ENCODE measurements at places on chromosomes 3 and 15.

GRCh38 chr3:180421221-180421620 is 180.7 kb upstream of the TTC14 start:
- DNase-seq: no peak

GRCh38 chr3:169240786-169241486 is 422.6 kb downstream of the MECOM start:
- DNase-seq: no peak

GRCh38 chr3:89114841-89115223 is 7.4 kb downstream of the EPHA3 start:
- no peak for DNase-seq

DNA sequence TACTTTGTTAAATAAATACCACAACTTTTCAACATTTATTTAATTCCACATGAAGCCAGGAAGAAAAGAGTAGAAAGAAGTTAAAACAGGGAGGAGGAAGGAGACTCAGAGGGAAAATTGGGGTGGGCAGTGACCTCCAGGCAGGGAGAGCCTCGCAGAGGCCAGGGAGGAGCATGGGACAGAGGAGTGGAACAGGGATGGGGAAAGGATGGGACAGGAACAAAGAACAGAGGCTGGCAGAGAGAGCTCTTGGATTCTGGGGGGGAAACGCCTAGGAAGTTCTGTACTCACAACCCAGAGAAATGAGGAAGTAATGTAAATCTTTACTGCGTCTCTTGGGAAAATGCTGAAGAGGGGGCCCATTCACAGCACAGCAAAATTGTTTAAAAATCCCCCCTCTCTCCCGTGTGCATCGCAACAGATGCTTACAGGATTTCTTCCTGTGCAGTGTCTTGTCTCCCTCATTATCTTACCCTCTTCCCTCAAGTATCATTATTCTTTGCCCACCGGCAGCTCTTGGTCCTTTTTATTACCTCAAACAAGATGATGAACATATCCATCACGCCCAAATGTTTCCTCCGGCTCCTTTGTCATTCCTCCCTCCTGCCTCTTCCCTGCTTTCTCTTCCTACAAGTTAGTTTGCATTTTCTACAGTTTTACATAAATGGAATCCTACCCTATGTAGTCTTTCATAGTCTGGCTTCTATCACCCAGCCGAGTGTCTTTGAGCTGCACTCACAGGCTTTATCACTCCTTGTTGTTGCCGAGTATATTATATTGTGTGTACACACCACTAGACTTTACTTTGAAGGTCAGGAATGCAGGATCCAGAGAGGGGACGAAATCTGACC is 65.5 kb downstream of the ARHGAP31 start:
- no peak for DNase-seq

DNA sequence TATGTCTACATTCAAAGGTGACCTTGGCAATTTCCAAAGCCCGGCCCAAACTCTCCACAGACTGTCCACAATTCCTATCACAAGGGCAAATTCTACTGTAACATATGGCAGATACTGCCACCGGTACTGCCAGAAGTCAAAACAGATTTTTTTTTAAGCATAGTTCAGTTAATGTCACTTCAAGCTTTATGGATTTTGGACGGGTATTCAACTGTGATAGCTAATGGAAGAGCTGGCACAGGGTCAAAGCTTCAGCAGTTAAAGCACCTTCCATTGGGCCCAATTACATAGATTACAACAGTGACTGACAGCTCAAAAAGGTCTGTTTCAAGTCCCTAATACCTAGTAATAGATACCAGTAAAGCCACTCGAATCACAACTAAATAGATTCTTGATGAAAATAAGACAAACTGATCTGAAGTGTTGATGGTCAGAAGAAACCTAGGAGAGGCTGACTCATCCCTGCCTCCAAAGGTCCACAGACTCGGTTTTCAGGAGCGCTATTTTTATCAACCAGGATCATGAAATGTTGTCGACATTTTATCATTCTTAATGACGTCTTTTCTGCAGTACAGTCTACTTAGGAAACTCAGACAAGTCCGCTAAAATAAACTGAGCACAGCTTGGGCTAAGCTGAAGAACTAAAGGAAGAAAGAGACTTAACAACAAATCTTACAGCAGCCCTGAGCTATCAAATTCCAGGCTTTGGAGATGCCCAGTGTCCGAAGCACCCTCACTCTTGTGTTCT is 38.7 kb downstream of the ANXA2 start:
- DNase-seq: no peak

DNA sequence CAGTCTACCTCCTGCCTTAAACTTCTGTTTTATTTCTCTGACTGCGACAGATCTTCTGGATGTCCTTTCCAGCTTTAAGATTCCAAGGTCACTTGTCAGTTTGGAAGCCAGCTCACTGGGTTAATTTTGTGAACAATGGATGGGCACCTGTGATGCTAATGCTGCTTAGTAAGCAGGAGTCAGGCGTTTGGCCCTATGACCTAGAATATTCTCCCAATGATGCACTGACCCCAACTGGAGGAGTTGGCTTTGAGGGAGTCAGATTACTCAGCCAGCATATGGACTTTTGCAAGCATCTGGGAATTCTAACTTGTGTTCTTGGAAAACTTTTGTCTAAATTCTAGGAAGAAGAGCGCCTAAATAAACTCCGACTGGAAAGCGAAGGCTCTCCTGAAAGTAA is 28.1 kb downstream of the HACD3 start:
- no peak for DNase-seq

GRCh38 chr3:195908694-195909581 is 587 bp upstream of the TNK2 start:
- peak; percentile 39 for DNase-seq

DNA sequence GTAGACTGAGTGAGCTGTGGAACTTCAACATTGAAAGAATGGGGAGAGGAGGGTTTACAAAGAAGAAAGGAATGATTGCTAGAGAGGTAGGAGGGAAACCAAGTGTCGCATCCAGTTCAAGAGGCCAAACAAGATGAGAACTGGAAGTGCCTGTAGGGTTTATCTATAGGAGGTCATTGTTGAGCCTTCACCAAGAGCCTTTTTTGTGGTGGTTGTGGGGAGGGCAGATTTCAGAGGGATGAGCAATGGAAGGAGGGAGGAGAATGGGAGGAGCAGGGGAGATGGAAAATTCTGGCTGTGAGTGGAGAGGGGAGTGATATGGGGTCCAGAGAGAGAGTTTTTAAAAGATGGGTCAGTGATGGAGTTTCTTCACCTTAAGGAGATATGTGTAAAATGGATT is 8.5 kb downstream of the PDIA5 start:
- DNase-seq: no peak

DNA sequence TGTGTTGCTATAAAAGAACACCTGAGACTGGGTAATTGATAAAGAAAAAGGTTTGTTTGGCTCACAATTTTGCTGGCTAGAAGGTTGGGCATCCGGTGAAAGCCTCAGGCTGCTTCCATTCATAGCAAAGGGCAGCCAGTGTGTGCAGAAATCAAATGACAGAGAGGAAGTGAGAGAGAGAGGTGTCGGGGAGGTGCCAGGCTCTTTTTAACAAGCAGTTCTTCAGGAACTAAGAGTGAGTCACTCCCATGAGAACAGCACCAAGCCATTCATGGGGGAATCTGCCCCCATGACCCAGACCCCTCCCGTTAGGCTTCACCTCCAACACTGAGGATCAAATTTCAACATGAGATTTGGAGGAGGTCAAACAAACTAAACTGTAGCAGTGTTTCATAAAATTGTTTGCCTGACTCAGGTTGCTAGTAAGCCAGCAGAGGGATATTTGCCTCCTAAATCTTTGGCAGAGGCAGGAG is 4.5 kb upstream of the PARP15 start:
- DNase-seq: peak; percentile 29

DNA sequence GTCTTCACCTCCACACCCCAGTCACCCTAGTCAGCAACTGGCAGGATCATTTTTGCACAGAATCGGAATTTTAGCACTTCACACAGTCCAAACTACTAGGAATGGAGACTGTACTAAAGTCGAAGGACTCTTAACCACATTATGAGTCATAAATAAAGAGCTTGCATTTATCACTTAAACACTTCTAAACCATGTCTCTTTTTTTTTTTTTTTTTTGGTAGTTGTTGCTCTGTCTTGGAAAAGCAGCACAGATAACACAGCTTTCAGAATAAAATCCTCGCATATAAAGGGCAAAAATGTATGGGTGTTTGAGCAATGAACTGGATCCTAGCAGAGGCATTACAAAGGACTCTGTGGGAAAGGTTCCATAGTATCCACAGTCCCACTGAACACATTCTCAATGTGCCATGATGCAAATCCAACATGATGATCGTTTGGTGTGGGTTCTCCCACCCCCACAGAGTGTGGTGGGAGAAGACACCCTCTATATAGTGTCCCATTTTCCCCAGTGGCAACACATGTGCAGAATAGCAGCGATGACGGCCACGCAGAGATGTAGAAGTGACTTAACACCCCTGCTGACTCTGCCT is 47.1 kb downstream of the FOXP1 start:
- no peak for DNase-seq

DNA sequence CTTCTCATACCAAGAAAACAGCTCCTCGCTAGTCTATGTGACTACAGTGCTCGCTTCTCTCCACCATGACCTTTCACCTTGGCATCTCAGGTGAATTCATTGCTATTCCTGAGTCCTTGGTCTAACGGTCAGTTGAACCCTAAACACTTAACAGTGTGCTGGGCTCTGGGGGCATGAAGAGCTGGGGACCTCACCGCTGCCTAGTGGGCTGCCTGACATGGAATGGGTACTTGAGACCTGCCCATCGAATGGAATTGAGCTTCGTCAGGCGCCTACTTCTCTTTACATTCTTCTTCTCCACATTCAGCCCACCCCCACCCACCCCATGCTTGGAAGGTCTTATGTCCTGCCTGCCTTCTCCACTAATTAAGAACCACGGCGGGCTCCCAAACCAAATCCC is 22.1 kb downstream of the BOC start:
- DNase-seq: no peak

GRCh38 chr15:60660290-60661051 is 181.5 kb upstream of the ICE2 start:
- DNase-seq: no peak

DNA sequence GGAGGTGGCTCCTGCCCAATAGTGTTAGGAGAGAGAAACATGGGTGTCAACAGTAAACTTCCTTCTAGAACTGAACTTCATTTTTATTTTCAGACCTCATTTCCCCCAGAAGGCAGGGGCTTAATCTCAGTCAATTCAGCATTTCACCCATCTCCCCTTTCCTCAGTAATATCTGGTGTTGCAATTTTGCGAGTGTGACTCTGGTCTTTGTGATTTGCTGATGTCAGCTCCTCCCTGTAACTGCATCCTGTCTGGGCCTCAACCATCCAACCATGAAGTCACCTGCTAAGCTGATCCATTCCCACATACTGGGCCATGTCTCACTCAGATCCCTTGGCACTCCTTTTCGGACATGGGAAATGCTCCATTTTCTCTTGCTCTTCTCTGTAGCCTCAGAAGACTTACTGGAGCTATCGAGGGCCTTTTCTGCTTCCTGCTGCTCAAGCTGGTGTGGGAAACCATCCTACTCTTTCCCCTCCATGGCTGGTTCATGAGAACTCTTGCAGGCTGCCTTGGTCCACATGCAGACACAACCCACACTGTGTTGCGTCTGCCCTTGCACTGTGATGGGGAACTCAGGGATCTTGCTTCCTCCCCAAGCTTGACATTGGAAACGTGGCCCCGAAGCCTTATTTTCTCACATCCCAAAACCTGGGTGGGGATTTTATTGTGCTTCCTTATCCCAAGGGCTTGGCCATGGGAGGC is 24.6 kb downstream of the CCR4 start:
- no peak for DNase-seq

DNA sequence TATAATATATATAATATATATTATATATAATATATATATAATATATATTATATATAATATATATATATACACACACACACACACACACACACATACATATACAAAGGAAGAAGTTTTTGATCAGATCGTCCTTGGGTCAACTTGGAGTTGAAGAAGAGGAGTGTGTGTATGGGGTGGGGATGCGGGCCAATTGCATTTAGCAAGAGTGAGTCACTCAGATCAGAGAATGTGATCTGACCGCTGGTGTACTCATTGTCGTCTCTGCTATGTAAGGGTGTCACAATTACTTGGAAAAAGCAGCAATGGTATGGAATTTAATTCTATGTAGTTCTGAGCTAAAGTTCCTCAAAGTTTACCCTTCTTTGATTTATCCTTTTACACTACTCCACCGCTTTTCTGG is 4.6 kb upstream of the VGLL3 start:
- DNase-seq: no peak

- DNase-seq: no peak
Measured at GRCh38 chr3:108060331-108060730, 30.5 kb downstream of the CD47 start.

GRCh38 chr3:42731476-42732195 is 29.0 kb upstream of the HHATL start:
- DNase-seq: no peak
